Activated CD4-positive, CD25-positive, alpha-beta regulatory T cell (primary cell): ENCODE measurements at places on chromosomes 4 and X.

DNA sequence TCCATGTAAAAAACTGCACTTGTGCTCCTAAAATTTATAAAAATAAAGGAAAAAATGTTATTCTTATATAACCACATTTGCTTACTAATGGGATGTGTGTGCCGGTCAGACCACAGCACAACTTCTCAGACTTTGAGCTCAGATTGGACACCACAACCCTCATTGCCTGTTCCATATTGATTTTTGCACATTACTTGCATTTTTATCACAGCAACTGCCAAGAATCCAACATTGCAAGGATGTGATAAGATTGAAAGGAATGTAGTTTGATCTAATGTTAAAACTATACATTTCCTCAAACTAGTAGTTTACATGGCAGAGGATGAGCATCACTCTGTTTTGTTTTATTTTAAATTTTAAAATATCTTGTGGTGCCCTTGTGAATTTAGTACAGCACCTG lies 227.8 kb downstream of the KDR start:
- DNase-seq = no peak

DNA sequence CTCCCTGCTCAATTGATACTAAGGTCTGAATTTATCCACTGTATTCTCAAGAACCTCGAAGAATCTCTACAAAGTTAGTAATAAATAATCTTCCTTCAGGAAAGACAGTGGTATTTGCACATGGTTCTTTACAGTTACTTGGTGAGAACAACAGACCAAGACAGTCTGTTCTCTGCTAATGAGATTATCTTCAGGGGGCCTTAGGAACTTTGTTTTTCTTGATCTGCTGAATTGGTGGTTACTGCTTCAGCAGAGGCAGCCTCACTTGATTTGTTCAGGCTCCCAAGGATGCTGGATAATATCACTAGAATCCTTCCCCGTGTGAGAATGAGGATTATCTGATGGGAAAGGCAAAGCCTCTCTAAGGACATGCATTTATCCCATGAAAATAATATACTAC lies 64.8 kb downstream of the CBR4 start:
- no peak for DNase-seq

- no peak for DNase-seq
Observed at GRCh38 chr4:76905521-76905920, 7.6 kb upstream of the SOWAHB start.

- DNase-seq = no peak
Observed at GRCh38 chr4:173211838-173212237, 43.2 kb downstream of the GALNT7 start.

- DNase-seq = no peak
Observed at GRCh38 chr4:81314196-81314896, 99.3 kb upstream of the PRKG2 start.

DNA sequence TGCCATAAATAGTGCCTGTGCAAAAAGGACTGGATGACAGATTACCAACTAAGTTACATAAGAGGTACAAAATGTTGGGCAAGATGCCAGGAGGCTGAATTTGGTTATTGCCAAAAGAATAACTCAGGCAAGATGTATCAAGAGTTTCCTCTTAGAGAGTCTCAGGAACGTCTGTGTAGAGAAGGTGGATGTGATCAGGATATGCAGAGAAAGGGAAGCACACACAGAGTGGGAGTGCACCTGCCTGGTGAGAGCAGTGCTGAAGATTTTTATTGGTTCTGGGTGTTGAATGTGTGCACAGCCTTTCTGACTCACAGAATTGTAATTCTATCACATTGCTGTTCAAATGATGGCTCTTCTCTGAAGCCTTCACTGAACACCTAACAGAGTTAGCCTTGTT lies 156.8 kb upstream of the HS3ST1 start:
- DNase-seq = no peak

DNA sequence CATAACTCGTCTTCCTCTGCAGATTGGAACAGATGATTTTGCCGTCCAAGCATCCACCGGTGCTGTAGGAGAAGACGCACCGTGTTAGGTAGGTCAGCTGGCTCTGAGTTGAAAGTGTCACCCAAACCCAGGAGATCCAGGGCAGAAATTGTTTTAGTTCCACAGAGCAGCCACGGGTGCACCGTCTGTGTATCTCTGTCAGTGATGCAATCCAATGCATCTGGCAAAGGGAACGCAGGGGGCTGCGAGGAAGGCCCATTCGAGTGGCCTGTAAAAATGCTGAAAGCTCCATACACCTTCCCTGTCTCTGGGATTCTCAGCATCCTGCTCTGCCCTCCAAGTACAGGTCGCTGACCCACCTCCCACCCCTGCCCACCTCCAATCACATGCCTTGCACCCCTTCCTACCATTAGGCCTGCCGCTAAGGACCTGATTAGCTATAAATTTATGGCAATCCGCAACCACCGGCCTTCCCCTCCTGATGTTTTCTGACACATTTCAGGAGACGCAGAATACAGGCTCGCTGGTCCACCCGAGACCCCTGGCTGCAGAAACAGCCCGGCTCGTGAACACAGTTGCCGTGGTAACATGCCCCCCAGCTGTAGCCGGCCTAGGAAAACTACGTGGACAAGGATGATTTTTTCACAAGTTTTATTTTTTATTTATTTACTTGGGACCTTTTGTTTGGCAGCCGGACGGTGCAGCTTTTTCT lies 39.7 kb upstream of the SHOX start:
- no peak for DNase-seq

- no peak for DNase-seq
Observed at GRCh38 chr4:80017125-80017854, 55.7 kb downstream of the ANTXR2 start.

DNA sequence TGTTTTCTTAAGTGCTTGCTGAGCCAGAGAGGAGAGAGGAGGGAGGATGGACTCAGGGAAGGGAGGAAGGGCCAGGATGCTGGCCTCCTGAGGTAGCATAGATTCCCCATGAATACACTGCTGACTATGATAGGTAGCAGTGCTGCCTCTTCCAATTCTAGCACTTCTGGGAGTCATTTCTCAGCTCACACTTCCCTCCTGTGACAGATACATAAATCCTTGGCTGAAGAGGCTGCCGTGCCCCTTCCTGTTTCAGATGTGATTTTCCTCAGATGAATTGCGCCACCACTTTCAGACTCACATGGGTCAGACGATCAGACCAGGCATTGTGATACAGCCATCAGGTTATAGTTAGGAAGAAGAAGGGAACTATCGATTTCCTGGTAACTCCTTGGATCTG lies 22.4 kb downstream of the TSC22D3 start:
- DNase-seq = no peak

- no peak for DNase-seq
Observed at GRCh38 chr4:62263454-62263853, 1063.3 kb downstream of the ADGRL3 start.

GRCh38 chr4:67500373-67500772 lies 44.9 kb downstream of the CENPC start:
- no peak for DNase-seq

DNA sequence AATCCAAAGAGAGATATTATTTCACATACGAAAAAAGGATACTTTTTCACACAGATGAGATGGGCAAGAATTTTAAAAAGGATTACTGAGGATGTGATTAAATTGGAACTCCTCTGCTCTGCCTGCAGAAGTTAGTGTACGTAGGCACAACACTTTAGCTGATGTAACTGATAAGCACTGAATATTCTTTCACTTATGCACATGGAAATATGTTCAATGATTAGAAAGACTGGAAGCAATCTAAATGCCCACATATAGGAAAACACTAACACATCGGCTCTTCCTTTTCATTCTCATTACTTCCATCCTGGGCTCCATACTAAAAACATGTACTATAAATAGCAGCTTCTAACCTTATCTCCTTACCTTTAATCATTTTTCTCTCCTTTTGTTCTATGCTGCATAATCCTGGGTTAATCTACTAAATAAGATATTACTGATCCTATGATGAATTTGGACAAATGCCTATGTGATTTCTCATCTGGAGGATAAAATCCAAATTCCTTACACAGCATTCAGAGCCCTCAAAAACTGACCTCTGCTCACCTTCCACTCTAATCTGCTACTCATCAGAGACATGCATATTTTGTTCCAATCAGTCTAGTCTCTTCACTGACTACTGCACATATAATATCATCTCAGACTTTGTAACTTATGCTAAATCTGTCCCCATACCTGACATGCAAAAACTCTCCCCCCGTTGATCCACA lies 197.8 kb downstream of the PDGFC start:
- DNase-seq = no peak

GRCh38 chrX:115563633-115564162 lies 2.7 kb downstream of the PLS3 start:
- no peak for DNase-seq

GRCh38 chrX:55119271-55119670 lies 30.5 kb downstream of the PAGE2 start:
- DNase-seq = no peak

- DNase-seq = no peak
Observed at GRCh38 chr4:158860856-158861255, 92.0 kb downstream of the FNIP2 start.
